ENCODE measurements at places on chromosomes 13 and 19.

DNA sequence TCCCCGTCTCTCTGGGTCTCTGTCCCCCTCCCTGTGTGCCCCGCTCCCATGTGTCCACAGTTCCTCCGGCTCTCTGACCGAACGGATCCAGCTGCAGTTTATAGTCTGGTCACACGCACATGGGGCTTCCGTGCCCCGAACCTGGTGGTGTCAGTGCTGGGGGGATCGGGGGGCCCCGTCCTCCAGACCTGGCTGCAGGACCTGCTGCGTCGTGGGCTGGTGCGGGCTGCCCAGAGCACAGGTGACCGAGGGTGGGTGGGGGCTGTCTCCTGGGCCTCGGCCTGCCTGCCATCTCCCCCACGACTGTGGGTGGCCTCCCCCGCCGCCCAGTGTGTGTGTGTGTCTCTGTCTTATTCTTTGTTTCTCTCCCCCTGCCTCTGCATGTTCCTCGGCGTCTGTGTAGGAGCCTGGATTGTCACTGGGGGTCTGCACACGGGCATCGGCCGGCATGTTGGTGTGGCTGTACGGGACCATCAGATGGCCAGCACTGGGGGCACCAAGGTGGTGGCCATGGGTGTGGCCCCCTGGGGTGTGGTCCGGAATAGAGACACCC, 10.3 kb downstream of the TRPM4 start:
- no peak for DNase-seq

- DNase-seq, result no peak
Observed at GRCh38 chr13:42875475-42876269, 94.3 kb downstream of the FAM216B start.

- DNase-seq, result no peak
Observed at GRCh38 chr13:48839171-48839570, 136.5 kb upstream of the FNDC3A start.

DNA sequence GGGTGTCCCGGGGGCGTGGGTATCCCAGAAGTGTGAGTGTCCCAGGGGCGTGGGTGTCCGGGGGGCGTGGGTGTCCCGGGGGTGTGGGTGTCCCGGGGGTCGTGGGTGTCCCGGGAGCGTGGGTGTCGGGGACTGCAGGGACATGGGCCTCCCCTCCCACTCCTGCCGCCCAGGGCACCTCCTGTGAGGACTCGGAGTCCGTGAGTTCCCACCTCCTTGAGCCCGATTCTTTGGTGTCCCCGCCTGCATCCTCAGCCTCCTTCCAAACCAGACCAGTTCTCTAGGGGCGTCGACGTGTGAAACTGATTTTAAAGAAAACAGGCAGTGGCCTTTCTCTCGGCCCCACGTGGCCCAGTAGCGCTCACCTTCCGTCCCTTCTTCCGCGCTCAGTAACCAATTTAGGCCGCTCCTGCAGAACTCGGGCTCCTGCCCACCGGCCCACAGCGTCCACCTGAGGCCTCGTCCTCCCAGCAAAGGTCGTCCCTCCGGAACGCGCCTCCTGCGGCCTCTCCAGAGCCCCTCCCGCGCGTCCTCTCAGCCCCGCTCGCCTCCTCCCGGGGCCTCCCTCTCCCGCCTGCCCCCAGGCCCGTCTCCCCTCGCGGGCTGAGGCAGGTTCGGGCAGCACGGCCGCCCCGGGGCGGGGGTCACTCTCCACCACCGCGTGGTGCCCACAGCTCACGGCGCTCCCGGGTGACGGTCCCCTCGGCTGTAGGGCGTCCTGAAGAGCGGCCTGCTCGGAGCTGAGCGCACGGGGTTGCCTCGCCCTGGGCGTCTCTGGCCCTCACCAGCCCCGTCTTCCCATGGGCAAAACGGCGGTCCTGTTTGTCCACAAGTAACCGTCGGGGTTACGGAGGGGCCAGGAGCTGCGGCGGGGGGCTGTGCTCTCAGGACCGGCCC, 3.8 kb downstream of the F7 start:
- DNase-seq, result no peak

DNA sequence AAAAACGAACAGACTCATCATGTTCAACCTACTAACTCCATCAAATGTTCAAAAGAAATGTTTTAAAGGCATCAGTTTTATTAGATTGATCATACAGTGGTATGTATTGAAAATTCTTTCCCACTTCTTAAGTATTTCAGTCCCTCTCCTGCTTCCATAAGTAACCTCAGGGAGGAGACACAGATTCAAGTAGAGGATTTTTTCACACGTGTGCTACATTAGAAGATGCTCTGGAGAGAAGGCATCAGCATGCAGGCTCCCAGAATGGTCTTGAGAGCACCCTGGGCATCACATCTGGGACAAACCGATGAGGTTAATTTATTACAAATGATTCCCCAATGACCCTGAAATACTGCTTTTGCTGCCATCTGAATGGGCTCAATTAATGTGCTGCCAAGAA, 3.6 kb downstream of the GPR12 start:
- DNase-seq, result no peak

GRCh38 chr19:11152318-11153062, 3.1 kb downstream of the SPC24 start:
- DNase-seq, result no peak

DNA sequence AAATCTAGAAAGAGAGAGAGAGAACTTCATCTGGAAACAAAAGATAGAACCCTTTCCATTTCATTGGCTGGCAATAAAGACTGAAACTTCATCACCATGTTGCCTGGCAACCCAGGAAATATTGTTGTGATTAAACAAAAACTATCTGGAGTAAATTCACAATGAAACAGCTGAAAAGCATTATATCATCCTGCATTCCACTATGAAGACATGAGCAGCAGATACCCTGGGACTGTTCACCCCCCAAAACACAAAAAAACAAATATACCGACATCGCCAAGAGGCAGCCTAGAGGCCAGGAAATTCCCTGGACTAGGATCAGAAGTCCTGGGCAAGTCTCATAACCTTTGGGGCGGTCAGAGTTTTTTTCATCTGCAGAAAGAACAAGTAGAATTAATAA, 158.3 kb downstream of the FOXO1 start:
- DNase-seq, result no peak

DNA sequence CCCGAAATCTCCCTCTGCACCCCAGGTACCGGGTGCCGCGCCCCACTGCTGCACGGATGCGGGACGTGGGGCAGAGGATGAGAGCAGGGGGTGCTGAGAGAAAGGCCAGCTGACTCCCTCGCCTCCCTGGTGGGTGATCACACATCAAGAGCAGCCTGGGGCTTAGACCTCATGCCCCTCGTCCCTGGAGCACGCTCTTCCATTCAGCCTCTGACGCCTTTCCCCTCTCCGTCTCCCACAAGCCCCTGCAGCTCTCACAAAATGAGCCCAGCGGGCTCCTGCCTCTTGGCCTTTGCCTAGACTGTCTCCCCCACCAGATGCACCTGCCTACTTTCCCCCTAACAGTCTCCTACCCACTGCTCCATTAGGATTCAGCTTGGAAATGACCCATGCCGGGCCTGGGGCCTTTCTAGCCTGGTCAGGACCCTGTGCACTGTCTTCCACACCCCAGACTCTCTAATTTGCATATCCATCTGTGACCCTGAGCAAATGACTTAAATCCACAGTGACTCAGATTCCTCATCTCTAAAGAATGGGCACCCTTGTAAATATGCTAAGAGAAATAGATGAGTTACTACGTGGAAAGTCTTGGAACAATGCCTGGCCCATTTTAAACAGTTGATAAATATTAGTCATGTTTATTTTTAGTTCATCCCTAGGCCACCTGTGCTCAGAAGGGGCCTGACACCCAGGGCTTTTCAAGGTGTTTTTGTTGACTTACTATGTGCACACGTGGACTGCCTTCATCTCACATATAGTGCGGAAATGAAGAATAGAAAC, 582 bp upstream of the PTPRH start:
- DNase-seq, result no peak

DNA sequence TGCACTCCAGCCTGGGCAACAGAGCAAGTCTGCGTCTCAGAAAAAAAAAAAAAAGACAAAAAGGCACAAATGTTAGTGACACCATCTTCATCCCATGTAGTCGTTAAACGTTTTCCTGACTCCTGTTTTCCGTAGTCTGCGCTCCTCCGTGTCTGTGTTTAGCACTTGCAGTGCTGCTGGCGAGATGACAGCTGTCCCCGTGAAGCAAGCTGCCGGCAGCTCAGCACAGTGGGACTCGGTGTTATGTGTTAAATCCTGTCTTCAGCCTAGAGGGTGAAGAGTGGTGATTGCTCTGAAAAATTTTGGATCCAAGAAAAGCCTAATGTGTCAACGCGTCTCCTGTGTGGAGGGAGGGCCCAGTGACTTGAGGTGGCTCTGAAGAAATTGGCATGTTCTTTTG, 18.4 kb downstream of the UBXN6 start:
- no peak for DNase-seq

DNA sequence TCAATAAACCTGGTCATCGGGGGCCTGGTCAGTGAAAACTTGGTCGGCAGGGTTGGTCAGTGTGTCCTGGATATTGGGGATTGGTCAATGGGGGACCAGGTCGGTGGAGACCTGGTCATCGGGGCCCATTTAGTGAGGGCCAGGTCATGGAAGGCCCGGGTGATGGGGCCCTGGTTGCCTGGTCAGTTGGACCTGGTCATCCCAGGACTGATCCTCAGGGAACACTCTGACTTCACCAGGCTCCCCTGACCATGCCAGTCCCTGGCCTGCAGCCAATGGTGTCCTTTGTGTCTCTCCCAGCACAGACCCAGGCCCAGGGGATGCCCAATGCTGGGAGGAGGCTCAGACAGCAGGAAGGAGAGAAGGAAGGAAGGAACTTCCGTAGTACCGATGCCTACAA, 42.1 kb upstream of the TPM4 start:
- no peak for DNase-seq

GRCh38 chr19:13100031-13100588, 2.5 kb downstream of the LYL1 start:
- no peak for DNase-seq

DNA sequence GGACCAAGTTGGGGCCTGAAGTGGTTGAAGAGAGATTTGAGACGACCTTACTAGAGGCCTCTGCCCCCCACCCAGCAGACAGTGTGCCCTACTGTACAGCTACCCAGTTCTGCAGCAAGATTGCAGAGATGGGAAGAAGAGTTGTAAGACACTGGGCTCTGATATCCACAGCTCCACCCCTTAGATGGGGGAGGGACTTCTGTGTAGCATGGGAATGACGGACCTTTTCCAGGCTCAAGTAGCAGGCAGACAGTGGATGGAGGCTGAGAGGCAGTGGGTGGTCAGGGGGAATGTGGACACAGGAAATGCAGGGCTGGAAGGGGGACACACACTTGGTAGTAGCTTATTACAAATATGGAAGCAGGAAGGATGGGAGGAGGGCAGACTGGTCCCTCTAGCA, 13.0 kb downstream of the LRFN3 start:
- no peak for DNase-seq

- no peak for DNase-seq
Observed at GRCh38 chr19:48953990-48954594, 583 bp upstream of the BAX start.

DNA sequence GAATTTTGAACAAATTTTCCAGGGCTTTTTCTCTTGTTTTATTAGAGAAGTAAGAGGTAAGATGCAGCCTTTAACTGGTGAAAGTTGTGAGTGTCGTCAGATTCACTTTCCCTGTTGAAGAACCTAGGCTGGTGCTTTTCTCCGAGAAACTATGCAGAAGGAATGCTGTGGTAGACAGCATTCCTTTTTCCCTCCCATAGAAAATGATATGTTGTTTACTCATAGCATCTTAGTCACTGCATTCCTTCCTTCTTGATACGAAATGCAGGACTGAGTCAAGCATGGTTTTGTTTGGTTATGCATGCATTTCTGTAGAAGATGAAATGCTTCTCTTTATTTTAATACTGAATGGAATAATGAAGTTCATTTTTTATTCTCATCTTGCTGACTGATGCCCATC, 3.4 kb downstream of the ITGBL1 start:
- DNase-seq, result no peak

- DNase-seq, result no peak
Observed at GRCh38 chr13:40433577-40433976, 232.9 kb downstream of the FOXO1 start.

DNA sequence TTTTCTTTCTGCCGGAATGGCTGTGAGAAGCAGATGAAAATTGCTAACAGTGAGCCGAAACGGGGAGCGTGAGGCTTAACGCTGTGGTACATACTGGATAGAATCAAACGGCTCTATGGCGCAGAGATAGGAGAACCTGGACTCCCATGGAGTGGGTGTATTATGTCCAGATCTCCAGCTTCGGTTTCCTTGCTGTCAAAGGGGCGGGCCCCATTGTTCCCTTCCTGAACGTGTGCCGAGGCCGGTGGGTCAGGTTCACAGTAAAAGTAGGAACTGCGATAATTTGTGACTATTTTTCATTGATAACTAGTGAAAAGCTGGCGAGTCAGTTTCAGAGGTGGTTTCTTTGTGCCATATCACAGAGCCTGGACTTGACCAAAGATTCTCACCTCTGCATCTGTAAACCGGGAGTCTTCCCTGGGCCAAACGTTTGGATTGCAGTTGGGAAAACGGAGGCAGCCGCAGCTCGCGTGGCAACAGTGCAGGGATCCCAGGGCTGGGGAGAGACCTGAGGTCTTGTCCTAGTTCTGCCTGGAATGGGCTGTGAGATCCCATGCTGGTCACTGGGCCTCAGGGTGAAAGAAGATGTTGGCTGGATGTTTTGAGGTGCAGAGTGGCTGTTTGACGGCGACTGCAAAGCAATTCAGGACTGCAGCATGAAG, 752 bp downstream of the RPL18A start:
- no peak for DNase-seq

DNA sequence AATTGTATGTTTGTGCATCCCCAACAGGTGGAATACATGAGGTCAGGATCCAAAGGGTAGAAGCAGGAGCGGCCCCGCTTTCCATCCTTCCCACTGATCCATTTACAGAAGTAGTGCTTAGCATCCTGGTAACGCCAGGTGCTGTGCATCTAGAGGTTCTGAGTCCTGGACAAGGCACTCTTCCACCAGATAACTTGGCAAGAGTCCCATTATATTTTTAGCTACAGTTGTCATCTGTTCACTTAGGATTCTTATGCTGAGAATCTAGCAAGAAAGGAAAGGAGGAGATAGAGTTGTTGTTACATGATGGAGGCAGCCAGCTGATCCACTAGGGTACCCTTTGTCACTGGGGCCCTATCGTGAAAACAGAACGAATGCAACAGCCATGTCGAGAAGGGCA, 389.5 kb upstream of the ZNF507 start:
- DNase-seq, result no peak

DNA sequence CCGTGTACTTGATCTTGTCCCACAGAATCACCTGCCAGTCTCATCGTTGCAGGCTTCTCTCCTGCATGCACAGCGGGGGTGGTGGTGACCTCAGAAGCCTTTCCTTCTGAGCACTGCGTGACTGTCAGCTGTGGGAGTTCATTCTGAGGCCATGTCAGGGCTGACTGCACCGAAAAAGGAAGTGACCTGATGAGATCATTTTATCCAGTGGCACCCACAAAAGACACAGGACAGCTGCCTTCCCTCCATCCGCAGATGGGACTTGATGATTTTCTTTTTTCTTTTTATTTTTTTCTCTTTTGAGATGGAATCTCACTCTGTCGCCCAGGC, 89.7 kb downstream of the RAB20 start:
- DNase-seq, result no peak

DNA sequence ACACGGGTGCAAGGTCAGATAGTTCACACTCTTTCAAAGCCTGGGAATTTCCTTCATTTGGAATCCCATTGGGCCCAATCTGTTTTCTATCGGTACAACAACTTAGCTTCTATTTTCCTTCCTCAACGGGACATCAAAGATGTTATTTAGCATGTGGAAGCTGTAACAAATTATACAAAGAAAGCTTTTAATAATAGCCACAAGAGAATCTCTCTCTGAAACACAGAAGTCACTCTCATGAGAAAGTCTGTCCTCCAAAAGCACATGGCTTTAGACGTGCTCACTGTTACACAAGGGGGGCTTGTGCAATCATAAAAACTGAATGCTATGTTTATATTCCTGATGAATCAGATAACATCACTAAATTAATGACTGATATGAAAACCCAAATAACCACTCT, 28.9 kb upstream of the CYSLTR2 start:
- no peak for DNase-seq
